ENCODE measurements at places on chromosomes 5 and 9.

GRCh38 chr5:127826011-127826410 is 122.8 kb downstream of the CCDC192 start:
- no peak for DNase-seq

- no peak for DNase-seq
Observed at GRCh38 chr9:99826579-99826978, 4.9 kb downstream of the NR4A3 start.

GRCh38 chr5:173093606-173094005 is 37.5 kb downstream of the CREBRF start:
- DNase-seq = no peak

GRCh38 chr9:8901146-8901545 is 1101.6 kb upstream of the DMAC1 start:
- DNase-seq = no peak

DNA sequence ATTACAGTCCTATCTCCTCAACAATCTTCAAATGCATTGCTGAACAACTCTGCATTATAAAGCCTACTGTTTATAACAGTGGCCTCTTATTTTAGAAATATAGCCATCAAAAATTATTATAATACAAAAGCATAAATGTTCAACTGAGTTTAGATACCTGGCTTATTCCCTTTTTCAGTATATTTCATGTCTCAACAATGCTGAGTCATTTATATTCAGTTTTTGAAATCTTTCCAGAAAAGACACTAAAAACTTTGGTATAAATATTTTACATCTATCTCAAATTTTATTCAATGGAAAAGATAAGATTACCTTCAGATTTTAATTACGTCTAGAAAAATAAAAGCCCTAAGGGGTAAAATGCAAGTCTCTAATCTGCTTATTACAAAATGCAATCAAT is 37.9 kb downstream of the LURAP1L start:
- no peak for DNase-seq

GRCh38 chr9:110049699-110050450 is 158.1 kb downstream of the C9orf152 start:
- DNase-seq = no peak

DNA sequence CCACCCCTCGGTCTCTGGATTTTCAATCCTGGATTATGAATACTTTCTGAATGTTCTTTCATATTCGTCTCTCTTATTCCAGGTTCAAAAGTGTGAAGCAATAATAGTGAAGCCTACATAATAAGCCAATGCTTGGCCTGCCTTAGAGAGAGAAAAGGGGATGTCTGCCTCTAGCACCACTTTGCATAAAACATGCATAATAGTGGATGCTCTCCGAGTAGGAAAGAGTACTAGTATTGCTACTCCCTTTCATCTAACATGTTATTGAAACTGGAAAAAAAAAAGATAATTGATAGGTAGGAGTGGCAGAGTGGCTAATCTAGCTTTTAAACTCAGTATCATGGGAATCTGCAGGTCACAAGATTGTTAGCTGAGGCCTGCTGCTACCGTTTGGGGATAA is 158.1 kb downstream of the SPATA31D1 start:
- no peak for DNase-seq

DNA sequence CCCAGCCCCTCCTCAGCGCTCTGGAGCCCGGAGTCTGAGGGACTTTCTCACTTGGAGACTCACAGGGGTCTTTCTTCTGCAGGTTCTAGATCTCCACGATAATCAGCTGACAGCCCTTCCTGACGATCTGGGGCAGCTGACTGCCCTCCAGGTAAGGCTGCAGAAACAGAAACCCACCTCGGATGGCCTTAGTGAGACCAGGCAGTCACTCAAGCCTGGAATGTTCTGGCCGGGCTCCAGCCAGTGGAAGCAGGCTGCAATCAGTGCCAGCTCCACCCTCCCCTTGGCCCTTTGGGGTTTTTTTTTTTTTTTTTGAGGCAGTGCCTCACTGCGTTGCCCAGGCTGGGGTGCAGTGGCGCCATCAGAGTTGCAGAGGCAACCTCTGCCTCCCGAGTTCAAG is 7.6 kb downstream of the LRSAM1 start:
- DNase-seq = no peak

GRCh38 chr5:159101685-159102084 is 2.0 kb upstream of the EBF1 start:
- no peak for DNase-seq

DNA sequence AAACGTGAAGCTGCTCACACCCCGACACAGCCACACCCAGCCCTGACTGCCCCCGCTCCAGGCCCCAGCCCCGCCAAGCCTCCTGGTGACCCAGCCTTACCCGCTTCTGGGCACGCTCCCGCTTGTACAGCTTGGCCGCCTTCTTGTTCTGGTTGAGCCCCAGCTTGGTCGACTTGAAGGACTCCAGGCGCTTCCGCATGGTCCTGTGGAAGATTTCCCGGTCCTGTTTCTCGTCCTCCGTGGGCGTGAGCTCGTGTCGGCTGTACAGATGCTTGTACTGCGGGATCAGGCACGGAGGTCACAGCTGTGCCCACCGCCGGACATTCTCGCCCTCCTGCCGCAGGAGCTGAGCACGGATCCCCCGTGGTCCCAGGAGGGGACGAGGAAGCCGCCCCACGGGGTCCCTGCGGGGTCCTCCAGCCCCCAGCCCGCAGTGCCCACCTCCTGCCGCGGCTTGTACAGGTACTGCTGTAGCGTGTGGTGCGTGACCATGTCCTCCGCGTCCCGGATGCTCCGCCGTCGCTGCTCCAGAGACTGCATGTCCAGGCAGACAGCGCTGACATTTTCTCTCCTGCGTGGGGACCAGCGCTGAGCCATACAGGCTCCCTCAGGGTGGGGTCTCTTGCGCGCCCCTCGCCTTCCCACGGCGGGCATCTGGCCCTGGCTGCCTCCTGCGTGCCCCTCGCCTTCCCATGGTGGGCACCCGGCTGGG is 33.3 kb downstream of the EXOC3 start:
- no peak for DNase-seq

DNA sequence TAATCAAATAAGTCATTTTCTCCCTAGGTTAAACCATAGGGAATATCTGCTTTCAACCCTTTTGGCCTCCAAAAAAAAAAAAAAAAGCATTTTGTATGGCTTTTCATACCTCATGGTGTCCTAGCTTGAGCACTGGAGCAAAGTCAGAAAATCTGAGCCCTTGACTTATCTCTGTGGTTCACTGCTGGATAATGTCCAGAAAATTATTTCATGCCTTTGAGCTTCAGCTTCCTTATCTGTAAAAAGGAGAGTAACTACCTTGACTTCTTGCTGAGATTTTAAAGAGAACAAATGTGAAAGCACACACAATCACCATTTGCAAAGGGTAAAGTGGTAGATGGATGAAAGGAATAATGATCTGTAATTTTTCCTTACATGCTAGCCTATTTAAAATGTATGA is 165.9 kb downstream of the ALDH1A1 start:
- no peak for DNase-seq

Data from GM19239 (cell line).